Activated T-cell treated with anti-CD3 and anti-CD28 coated beads for 48 hours (primary cell): ENCODE measurements at places on chromosomes 16 and 17.

DNA sequence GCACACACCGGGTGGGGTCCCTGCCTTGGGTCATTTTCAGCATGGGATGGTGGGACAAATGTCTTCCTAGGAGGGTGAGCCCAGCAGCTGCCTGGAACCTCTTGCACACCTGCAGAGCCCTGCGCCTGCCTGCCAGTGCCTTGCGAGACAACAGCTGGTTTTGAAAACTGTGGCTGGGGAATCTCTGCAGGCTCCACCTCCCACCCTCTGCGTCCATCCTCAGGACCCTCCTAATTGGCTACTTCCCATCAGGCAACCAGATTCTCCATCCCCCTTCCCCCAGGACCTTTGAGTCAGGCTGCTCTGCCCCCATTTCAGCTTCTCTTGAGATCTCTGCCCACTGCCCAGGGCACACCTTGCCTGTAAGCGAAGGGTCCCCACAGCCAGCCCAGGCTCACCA is 26.6 kb downstream of the PEMT start:
- no peak for DNase-seq

GRCh38 chr17:12603566-12603965 is 62.1 kb upstream of the MYOCD start:
- no peak for DNase-seq

- DNase-seq = no peak
Observed at GRCh38 chr17:64442541-64442971, 6.4 kb upstream of the MILR1 start.

DNA sequence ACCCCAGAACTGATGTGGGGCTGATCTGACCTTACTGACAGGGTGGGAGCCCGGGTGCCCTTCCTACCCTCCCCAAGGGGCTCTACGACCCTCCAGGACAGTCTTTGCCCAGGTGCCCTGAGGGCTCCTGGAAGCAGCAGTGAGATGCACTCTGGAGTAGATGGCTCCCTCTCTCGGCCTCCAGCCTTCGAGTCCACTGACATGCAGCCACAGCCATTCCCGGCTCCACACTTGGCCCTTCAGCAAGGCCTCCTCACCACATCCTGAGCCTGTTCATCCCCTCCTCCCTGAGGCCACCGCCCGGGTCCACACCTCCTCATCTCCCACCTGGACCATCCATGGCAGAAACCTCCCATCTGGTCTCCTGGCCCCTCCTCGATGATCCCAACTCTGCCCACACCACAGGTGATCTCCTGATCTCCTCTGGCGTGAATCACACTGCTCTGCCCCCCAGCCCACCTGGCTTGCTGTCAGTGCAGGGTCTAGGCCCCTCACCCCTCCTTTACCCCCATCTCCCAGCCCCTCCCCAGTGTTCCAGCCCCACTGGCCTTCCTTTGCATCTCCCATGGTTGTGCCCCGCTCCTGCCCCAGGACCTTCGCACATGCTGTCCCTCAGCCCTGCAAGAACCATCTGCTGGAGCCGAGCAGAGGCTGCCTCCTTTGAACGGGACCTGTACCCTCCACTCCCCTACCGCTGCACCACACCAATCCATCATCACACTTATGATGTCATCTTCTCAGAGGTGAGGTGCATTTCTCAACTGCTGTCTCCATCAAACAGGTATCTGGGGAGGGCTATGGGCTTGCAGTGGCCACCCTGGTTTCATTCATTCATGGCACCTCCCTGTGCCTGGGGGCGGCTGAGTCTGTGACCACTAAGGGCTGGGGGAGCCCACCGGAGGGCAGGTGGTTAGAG is 44.7 kb downstream of the SOCS1 start:
- DNase-seq = no peak

DNA sequence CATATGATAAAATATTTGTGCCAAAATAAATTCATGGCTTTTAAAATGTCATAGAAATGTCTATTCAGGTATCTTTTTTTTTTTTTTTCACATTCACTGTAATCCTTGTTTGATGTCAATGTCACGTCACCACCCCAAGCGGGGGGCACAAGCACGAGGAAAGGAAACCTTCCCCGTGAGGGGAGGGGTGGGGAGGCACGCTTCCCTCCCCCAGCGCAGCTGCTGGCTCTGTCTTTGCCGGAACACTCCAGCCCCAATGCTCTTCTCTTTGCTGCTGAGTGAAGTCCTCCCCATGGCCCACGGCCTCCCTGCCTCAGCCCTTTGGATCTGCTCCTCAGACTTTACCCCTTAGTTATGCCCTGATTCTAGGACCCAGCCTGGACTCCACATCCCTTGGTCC is 1.5 kb downstream of the SLC35G3 start:
- no peak for DNase-seq

DNA sequence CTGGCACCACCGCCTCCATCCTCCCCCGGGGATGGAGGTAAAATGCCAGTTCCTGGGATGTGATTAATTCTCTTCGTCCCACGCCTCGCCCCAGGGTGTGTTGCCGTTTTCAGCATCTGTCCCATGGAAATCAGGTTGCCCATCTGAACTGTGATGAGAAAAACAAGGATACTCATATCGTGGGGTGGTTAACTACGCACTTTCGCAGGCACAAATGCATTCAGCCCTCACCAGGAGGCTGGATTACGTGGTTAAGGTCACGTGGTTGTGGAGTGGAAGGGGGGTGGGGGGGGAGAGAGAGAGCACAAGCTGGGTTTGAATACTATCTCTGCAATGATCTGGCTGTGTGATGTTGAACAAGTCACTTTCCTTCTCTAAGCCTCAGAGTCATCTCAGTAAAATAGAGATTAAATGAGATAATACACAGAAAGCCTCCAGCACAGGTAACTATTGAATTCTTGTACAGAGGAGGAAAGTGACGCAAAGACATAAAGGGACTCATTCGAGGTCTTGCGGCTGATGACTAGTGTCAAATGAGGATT is 74.7 kb downstream of the BMERB1 start:
- DNase-seq = no peak

DNA sequence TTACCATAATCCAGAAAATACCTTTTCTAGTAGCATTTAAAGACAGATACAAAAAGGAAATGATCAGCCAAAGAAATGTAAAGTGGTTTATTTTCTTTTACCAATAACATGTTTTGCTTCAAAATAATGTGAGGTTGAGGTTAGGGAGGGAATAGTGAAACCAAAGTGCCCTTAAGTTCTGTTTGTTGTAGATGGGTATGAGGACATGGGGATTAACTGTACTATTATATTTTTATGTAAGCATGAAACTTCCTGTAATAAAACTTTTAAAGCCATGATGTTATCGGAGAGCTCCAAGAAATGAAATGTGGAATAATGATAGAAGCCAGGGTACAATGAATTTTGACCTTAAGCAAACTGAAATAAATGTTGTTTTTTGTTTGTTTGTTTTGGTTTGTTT is 9.9 kb downstream of the C16orf46 start:
- DNase-seq = no peak

GRCh38 chr17:3512505-3513171 is 36.8 kb downstream of the ASPA start:
- no peak for DNase-seq

- no peak for DNase-seq
Observed at GRCh38 chr17:65759532-65759931, 198.1 kb upstream of the AXIN2 start.

GRCh38 chr17:72730077-72730476 is 362.4 kb downstream of the SLC39A11 start:
- no peak for DNase-seq

- DNase-seq = no peak
Observed at GRCh38 chr17:81154961-81155360, 10.3 kb upstream of the PVALEF start.

GRCh38 chr16:86934581-86935375 is 356.4 kb downstream of the FOXL1 start:
- DNase-seq = no peak

- no peak for DNase-seq
Observed at GRCh38 chr16:19583665-19584300, 28.3 kb downstream of the VPS35L start.
